ENCODE measurements at places on chromosomes 13 and 19.

DNA sequence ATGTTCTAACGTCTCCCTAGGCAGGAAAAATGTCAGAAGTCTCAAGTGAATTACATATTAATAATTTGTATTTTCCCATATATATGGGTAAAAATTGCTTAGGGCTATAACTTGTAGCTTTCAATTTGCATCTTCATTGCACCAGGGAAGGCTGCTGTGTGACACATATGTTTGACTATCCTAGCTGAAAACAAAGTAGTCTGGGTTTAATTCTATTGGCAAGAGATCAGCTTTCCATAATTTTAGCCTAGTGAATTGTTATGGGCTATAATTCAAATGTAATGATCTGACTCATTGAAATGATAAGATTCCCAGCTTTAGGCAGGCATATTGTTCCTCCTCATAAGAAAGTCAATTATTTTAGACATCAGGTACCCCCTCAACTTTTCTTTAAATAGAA is 553.1 kb downstream of the DCT start:
- no peak for DNase-seq

DNA sequence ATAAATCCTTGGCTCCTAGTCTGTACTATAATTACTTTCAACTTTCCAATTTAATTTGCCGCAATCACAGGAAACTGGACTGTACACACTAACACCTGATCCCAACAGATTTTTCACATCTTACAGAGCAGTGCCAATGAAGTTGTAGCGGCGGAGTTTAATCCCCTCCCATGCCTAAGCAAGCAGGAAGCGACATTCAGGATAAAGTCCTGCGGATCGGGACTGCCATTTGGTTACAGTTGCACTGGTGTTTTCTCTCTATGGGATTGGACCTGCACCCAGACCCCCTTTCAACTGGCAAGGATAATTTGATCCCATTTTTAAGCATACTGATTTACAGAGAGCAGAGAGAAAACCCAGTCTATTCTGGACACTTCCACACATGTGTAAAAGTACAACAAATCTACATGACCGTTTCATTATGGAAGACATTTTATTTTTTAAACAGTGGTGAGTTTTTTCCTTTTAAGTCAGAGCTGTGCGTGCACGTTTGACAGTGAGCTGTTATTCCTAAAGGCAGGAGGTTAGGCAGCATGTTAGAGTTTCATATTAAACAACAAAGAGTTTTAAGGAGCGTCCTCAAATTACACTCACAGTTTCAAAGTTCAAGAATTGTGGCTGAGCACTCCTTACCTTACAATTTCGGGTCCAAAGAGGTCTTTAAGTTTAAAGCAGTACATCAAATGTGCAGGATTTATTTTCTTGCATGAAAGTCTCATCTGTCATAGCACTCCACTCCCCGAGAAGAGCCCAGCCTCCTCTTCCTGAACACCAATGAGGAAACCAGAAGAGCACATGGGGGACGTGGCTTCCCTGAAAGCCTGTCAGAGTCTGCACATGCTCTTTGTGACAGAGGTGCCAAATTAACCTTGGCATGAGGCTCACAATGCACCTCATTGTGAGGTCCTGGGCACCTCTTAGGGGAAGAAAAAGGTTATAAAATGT is 141.6 kb upstream of the RFC3 start:
- no peak for DNase-seq

DNA sequence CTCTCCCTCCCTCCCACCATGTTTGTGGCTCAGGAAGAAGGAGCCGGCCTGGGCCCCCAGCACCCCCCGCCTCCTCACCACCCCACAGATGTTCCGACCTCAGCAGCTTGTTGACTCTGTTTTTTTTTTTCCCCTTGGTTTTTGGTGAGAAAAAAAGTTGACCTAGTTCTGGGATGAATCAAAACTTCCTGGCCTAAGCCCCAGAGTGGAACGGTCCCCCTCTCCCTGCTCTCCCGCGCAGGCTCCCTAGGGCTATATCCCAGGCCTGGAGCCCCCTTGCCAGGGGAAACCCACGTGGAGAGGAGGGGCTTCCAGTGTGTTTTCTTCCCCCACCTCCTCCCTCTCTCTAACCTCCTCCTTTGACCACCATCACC is 4.0 kb downstream of the COL5A3 start:
- DNase-seq: peak; percentile 23

GRCh38 chr13:63436325-63436668 is 2020.6 kb upstream of the PCDH20 start:
- DNase-seq: no peak

DNA sequence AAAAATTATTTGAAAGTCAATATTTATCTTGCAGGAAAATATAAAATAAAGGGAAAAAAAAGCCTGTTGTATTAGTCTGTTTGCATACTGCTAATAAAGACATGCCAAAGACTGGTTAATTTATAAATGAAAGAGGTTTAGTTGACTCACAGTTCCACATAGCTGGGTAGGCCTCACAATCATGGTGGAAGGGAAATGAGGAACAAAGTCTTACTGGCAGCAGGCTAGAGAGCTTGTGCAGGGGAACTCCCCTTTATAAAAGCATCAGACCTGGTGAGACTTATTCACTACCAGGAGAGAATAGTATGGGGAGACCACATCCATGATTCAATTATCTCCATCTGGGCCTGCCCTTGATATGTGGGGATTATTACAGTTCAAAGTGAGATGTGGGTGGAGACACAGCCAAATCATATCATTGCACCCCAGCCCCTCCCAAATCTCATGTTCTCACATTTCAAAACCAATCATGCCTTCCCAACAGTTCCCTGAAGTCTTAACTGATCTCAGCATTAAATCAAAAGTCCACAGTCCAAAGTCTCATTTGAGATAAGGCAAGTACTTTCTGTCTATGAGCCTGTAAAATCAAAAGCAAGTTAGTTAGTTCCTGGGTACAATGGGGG is 1416.5 kb upstream of the SPRY2 start:
- no peak for DNase-seq

Measured in activated naive CD4-positive, alpha-beta T cell treated with Interleukin-2 at 50 U/mL for 16 hours (primary cell).